ENCODE measurements at places on chromosomes 13 and 19.

DNA sequence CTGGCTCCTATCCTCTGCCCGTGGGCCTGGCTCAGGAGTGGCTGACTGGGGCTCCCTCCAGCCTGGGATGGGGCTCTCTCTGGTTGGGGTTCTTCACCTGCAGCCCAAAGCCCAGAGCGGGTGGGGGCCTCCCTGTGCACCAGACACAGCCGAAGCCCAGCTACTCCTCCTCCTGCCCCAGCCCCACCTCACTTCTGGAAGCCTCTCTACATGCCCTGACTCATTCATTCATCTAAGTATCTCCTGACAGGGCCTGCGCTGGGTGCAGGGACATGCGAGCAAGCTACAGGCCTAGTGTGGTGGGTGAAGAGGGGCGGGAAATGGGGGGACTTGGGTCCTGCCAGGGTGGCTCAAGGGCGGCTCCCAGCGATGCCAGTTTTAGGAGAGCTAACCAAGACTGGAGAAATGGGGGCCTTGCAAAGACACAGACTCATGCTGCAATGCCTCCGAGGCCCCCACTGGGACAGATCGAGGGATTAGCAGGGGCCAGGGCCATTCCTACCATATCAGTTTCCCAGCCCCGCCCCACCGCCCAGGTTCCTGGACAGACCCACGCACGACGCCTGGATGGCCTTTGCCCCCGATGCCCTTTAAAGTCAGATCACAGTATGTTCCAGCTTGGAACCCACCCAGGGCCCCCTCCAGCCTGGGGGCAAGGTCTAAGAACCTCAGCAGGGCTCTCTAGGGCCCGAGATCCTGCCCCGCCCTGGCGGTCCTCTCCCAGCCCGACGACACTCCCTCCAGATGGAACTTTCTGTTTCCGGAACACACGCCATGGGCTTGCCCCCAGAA, 12.6 kb downstream of the LSM4 start:
- no peak for DNase-seq

GRCh38 chr13:74891610-74892009, 590.4 kb downstream of the TBC1D4 start:
- DNase-seq: no peak

- DNase-seq: no peak
These were observed 149.9 kb upstream of the HTR2A start for GRCh38 chr13:47046706-47047105.

- no peak for DNase-seq
These were observed 48.2 kb downstream of the STK24 start for GRCh38 chr13:98528663-98529064.

- no peak for DNase-seq
These were observed 191.1 kb upstream of the GPR12 start for GRCh38 chr13:26951581-26952177.

GRCh38 chr19:46076951-46077814, 36.4 kb upstream of the IGFL4 start:
- no peak for DNase-seq

GRCh38 chr19:12574036-12574435, 22.8 kb upstream of the ZNF564 start:
- no peak for DNase-seq

- DNase-seq: no peak
These were observed 2.9 kb downstream of the LILRA2 start for GRCh38 chr19:54576411-54576976.

- DNase-seq: no peak
These were observed 480 bp downstream of the GPR108 start for GRCh38 chr19:6736917-6737283.

DNA sequence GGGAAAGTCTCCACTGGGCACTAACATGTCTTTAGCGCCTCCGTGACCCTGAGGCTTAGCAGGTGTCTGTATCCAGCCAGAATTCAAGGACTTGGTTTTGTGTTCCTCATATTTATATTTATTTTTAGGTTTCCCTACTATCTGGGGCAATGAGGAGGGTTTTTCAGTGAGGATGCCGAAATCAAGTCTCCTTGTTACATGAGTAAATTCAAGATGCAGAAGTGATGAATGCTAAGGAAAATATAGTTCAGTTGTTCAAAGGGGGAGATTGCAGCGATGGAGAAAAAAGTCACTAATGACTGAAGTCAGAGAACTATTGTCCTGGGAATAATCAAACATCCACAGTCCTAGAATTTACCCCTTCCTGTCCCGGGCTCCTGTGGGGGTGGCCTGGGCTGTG, 791 bp upstream of the ADGRE2 start:
- no peak for DNase-seq

- DNase-seq: no peak
These were observed 619.2 kb upstream of the SGCG start for GRCh38 chr13:22561581-22561980.

GRCh38 chr13:23771552-23771951, 117.6 kb downstream of the MIPEP start:
- no peak for DNase-seq

DNA sequence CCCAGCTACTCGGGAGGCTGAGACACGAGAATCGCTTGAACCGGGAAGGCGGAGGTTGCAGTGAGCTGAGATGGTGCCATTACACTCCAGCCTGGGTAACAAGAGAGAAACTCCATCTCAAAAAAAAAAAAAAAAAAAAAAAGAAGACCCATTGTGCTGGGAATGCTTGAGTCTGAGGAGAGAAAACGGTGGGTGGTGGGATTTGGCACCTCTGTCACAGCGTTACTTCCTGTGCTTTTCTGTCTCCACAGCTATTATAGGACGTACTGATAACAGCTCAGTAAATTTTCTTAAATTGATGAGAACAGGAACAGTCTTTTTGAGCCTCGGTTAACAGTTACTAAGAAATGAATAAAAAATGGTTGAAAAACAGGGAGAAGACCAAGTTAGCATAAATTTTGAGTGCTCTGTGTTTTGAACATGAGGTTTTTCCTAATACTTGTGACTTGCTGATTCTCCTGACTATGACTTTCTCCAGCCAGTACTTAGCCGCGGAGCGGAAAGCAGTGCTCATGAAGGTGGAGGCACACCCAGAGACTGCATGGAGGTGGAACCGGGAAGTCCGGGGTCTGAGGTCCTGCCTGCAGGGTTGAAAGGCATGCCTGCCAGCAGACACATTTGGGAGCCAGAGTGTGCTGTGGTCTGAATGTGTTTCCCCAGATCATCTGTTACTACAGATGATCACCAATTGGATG, 55.3 kb upstream of the TEX29 start:
- no peak for DNase-seq

- no peak for DNase-seq
These were observed 153.5 kb downstream of the DLEU7 start for GRCh38 chr13:50690006-50690405.

DNA sequence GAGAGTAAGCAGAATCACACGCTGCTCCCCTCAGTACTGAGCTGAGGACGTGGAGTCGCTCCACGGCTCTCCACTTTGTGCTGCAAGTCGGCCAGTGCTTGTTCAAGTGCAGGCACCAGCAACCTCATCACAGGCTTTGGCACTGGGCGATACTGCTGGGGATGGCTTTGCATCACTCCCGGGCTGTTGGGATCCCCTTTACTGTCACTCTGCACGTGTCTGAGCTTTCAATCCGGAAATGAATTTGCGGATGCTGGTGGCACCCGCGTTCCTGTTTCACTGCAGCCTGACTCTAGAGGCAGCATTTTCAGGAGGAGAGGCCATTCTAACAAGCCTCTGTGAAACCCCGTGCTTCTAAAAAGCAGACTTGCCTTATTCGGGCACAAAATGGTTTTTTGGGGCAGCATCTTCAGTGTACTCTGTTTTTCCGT, 19.1 kb downstream of the SMARCA4 start:
- DNase-seq: no peak

- DNase-seq: no peak
These were observed 76.8 kb upstream of the PCDH8 start for GRCh38 chr13:52925251-52925650.

DNA sequence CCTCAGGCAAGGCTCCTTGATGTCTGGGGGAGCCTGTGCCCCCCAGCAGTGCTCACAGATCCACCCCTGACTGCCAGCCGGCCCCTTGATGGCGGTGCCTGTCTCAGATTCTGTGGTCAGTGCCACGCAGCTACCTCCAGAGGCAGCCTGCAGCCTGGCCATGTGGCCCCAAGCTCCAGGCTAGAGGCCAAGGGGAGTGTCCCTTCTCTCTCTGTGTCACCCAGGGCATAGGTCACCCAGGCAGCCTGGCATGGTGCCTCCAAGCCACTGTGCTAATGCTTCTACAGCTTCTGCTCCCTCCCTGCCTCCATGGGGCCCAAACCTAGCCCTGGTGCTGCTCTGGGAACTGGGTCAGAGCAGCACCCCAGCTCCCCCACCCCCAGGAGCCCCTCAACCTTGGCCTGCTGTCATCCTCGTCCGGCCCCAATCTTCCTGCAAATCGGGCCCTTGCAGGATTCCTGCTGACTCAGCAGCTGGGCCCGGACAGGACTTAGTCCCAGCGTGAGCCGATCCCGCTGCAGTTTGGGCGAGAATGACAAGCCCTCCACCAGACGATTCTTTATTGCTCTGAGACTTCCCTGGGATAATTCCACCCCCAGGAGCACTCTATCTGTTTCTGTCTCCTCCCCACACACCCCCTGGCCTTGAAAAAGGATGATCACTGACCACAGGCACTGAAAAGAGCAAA, 2.8 kb upstream of the ARL11 start:
- DNase-seq: no peak

- no peak for DNase-seq
These were observed 8.9 kb upstream of the ZNF527 start for GRCh38 chr19:37361994-37362393.

DNA sequence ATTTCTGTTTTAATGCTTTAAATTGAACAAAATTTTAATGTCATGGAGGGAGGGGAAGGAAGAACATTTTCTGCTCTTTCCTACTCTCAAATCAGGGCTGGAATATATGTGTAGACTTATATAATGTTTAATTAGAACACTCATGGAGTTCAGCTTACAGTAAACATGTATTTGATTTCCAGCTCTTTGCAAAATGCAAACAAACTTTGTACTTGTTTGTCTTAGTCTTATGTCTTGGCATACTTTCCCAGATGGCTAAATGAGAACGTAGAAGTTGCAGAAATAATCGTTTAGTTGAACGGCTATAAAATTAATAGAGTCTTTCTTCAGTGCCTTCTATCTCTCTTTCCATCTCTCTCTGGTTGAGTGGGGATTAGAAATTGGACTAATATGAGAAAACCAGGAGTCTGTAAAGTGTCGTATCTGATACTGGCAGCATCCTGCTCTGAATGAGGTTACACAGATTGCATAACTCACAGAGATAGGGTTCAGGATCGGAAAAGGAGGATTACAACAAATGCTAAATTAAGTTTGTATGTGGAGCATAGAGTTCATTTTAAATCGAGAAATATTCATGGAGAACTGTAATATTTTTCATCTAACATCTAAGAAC, 82.3 kb downstream of the FGF9 start:
- no peak for DNase-seq

DNA sequence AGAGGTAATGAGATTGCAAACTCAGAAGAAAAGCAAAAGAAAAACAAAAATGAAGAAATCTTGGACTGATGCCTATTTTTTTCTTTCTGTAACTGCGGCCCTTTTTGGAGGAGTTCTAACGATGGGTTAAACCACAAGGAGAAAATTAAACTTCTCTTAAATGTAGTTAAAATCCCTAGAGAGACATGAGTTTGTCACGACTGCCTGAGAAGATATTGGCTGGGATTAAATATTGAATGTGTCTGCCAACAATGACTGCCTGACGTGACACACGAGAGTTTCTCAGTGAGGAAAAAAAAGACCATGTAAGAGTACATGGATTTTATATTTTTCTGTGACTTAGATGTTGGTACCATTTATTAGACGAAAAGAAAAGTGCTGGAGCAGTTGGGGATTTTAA, 1013.4 kb downstream of the PCDH9 start:
- DNase-seq: no peak

DNA sequence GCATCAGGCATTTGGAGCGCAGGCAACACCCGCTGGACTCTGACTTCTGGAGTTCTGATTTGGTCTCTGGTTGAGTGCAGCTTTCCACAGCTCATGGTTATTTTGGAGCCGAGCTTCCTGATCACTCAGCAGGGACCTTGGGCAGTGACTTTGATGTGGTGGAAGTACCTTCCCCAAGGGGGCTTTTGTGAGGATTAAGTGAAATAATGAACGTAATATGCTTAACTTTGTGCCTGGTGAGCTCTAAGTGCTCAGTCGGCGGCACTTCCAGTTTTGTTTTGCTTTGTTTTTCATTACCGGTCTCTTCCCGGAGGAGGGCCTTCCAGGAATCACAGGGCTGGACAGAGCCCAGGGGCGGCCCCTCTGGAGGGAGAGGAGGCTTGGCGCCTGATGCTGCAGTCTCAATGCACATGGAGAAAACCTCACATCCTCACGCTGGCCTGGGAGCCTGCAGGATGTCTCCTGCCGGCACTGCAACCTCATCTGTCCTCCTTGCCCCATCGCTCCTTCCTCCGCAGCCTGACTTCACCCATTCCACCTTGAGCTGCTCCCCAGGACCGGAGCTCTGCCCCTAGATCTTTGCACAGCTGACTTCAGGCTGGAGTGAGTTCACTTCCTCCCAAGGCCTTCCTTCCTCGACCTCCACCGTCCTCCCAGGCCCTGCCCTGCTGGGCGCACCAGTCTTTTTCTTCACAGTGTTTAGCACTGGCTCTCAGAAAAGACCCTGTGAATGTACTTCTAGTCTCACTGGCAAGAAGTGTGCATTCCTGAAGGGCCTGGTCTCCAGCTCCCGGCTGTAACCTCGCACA, 1.5 kb downstream of the PLEKHF1 start:
- no peak for DNase-seq

GRCh38 chr19:55485439-55486011, 537 bp downstream of the NAT14 start:
- DNase-seq: no peak

GRCh38 chr19:15238639-15239155, 6.4 kb upstream of the EPHX3 start:
- no peak for DNase-seq

DNA sequence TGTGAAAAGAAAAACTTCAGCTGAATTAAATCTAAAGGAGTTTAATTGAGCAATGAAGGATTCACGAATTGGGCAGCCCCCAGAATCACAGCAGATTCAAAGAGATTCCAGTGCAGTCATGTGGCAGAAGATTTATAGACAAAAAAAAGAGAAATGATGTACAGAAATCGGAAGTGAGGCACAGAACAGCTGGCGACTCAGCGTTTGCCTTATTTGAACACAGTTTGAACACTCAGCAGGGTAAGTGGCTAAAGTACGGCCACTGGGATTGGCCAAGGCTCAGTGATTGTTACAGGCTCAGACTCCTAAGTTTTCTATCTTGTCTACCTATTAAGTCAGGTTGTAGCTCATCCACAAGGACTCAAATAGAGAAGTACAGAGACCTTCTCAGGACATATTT, 11.6 kb upstream of the CFAP97D2 start:
- no peak for DNase-seq
